ENCODE measurements at places on chromosomes 12 and 14.

- no peak for DNase-seq
Measured at GRCh38 chr12:132236129-132236929, 92.1 kb downstream of the NOC4L start.

DNA sequence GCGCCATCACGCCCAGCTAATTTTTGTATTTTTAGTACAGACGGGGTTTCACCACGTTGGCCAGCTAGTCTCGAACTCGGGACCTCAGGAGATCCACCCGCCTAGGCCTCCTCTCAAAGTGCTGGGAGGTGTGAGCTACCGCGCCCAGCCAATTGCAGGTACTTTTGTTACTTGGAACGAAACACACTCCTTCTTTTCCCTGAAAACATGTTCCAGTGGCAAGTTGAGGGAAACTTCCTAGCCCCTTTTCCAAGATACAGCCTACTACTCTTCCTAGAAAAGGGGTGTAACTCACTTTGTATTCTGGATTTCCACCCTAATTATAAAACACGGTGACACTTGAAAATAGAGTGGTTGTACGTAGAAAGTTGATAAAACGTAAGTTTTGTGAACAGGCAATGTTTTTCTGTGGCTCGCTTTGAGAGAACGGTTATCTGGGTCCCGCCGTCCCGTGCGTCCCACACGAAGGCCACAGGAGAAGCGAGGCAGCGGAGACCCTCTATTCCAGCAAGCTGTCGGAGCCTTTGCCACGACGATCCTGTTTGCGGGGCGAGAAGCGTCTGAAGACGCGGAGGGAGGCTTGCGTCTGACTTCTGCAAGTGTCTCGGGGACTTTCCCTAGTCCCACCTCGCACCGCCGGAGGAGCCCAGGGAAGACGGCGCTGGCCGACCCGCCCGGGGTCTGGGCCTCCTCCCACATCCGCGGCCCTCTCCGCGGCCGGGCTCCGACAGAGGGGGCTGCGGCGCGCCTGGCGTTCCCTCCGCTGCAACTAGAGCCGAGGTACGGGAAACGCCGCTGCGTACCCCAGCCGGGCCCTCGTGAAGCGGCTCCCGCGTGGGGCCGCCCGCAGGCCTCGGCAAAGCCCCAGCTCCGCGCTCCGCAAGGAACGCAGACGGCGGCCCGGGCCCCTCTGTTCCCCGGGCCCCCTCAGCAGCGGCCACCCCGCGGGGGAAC lies 745 bp downstream of the CDCA4 start:
- DNase-seq: no peak

GRCh38 chr14:52091928-52092327 lies 23.1 kb upstream of the NID2 start:
- no peak for DNase-seq

DNA sequence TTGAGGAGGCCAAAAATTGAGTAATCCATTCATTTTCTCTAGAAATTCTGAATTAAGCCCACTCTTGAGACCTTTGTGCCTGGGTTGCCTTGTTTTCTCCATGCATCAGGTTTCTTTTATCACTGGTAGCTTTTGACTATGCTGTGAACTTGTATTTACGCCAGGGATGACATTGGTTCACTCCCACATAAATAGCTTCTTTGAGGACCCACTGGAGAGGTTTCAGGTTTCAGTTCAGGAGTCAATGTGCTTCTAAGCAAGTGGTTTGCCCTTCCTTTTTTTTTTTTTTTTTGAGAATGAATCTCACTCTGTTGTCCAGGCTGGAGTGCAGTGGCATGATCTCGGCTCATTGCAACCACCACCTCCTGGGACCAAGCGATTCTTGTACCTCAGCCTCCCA lies 10.2 kb upstream of the SLC17A8 start:
- no peak for DNase-seq

DNA sequence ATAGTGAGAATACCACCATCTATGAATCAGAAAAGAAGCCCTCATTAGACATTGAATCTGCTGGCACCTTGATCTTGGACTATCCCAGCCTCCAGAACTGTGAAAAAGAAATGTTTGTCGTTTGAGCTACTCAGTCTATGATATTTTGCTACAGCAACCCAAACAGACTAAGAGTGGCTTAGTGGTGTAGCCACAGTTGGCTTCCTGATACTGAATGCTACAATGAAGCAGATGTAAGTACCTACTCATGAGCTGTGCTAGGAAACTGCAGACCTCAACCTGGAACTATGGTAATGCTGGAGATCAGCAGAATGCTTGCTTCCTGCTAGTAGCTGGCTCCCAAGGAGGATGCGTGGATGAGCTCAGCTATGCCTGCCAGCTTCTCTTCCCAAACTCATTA lies 268.6 kb upstream of the CRY1 start:
- no peak for DNase-seq

DNA sequence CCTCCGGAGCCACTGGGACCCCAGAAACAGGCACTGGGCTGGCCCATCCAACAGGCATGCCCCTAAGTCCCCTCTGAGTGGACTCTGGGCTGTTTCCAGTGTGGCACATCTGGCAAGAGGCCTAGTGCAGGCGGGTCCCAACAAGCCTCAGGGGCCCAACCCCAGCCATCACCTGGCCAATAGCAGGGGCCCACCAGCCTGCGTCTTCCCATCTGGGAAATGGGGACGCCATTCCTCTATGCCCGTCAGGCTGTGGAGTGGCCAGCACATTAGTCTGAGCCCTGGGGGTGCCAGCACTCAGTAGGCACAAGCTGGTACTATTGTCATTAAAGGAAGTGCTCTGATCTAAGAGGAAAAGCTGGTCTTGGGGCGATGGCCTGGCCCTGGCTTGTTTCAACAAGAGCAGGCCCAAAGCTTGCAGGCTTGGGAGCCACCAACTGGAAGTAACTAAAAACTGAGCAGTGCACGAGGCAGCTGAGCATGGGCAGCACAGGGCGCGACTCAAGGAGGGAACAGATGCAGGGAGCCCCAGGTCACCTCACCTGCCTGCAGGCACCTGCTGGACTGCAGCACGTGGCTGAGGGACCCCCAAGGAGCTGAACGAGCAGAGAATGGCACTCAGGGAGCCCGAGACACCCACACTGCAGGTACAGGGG lies 8.4 kb downstream of the DEGS2 start:
- DNase-seq: no peak

DNA sequence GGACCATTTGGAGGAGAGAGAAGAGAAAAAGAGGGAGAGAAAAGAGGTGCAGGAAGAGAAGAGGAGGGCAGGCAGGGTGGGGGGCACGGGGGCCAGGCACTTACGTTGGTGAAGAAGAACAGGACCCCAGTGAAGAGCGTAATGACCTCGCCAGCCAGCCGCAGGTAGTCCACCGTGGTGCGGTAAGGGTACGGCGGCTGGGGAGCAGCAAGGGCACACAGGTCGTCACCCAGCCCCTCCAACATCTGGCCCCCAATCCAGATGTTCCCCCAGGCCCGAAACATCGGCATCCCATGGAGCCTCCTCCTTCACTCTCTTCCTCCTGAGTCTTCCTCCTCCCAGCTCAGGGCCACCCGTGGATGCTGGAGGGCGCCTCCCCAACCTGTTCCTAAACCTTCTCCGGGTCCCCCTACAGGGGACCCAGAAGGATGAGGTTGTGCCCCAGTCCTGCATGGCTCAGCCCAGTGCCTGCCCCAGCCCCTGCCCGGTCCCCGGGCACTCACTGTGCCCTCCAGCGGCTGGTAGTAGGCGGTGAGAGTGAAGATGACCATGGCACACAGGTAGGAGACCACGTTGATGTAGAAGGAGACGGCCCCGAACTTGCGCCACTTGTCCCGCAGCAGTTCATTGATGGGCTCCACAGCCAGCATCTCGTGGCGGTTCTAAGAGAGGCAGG lies 39.2 kb downstream of the TRPV4 start:
- DNase-seq: no peak

DNA sequence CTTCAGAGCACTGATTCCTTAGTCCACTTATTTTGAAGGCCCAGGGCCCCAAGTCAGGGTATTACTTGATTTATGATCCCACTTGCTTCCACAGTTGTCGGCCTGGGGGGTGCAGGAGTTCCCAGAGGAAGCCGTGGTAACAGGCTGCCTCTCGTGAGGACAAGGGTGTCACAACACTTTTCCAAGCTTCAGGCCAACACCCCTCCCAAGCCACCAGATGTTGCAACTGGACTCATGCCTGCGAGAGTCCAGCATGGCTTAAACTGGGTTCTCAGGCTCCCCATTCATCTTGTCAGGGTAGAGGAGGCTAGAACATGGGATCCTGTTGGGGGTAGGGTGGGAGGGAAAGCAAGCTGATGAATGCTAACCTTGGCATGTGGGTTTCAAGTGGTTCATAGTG lies 56.1 kb downstream of the BMP4 start:
- DNase-seq: no peak

- no peak for DNase-seq
Measured at GRCh38 chr12:116303929-116304328, 26.4 kb upstream of the MED13L start.

DNA sequence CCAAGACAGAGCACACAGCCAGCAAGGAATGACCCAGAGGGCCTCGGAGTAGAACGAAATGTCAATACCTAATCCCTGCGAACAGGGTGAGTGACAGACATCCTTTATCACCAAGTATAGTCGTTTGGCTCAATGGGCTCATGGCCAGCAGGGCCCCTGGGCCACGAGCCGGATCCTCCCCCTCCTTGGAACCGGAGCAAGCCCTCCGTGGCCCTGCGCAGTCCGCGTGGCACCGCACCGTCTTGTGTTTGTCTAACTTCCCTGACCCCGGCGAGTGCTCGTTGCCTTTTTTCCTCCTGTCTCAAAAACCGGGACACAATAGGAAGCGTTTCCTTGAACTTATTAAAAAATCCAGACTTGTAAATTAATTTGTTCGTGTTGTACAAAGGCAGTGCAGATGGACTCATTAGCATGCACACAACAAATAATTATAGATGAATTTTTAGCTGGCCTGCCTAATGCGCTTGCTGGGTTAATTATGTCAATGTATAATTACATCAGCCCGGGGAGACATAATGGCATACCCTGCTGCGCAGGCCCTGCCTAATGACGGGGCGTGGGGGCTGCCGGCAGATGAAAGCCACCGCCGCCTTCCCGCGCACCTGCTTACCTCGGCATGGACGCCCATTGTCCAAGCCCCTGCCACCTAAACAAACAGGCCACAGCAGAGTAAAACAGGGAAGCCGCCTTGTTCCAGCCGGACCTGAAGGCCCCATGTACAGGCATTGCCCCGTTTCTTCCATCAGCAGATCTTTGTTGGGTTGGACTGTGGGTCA lies 81.6 kb downstream of the PHETA1 start:
- DNase-seq: no peak

- DNase-seq: no peak
Measured at GRCh38 chr12:42447371-42447786, 121.4 kb downstream of the PPHLN1 start.

Measured in amygdala (tissue), 56 donors.